ENCODE measurements at places on chromosomes 12 and 14.
A peak's percentile ranks its signal among the peaks of the same experiment; 100 is the strongest.

DNA sequence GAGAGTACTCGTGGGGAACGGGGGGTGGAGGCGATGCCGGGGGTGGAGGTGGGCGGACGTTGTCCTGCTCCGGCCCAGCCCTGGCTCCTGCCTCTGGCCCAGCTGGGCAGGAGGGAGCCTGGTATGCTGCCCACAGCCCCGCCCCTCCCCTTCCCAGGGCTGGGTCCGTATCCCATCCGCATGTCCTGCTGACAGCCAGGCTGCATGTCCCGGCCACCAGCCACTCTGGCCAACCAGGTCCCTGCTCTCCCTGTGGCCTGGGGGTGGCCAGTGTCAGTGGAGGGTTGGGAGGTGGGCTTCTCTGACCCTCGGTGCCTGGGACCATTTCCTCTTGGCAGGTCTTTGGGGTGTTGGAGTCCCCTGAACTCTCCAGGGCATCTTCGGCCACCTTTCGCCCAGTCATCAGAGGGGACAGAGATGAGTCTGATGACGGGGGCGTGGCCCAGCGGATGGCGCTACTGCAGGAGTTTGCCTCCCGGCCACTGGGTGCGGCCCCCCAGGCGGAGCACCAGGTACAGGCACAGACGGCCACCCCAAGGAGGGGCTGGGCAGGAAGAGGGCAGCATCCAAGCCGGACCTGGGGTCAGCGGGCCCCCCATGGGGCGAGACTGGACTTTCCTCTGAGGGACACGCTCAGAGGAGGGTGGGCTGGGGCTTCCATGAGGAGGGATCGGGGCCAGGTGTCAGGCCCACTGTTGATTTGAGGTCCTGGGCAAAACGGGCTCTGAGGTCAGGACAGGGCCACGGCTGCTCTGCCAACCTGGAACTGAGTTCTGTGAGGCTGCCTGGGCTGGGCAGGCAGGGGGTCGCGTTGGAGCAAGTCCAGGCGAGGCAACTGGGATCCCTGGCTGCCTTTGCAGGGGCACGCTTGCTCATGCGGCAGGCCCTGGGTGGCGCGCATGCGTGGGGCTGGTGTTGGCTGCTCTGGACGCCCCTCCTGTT is 20.2 kb downstream of the CEP170B start:
- no peak for DNase-seq

DNA sequence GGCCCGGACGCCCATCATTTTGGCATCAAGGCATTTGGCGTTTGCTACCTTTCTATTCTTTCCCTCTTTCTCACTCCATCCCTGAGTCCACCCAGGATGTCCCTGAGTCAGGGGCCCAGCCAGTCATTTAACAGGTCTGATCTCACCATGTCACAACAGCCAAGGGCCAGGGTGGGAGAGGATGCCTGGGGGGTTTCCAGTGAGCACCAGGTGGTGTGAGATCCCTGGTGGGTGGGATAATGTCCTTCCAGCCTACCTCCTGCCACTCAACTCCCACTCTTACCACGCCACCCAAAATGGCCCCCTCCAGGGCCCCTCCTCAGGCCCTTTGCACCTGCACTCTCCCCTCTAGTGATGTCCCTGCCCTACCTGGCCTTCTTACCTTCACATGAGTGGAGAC is 310.8 kb downstream of the BCL11B start:
- DNase-seq: no peak

- no peak for DNase-seq
These were observed 12.0 kb upstream of the SMIM10L1 start for GRCh38 chr12:11158885-11159444.

GRCh38 chr14:34021096-34021495 is 70.2 kb upstream of the EGLN3 start:
- DNase-seq: no peak

DNA sequence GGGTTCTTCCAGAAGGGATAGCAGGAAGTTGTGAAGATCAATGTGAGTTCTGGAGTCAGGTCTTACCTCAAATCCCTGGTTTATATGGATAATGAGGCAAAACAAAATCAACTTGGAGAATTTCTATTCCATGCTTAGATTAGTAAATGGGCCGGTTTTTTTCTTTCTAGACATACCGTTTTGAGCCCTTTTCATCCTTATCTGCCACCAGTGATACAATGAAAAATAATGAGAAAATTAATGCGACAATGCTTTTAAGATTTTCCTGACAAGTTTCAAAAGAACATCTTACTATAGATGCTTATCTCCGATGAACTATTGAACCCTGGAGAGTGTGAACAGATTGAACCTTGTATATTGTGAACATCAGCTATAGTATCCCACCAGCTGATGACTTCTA is 262.7 kb downstream of the BTG1 start:
- no peak for DNase-seq

DNA sequence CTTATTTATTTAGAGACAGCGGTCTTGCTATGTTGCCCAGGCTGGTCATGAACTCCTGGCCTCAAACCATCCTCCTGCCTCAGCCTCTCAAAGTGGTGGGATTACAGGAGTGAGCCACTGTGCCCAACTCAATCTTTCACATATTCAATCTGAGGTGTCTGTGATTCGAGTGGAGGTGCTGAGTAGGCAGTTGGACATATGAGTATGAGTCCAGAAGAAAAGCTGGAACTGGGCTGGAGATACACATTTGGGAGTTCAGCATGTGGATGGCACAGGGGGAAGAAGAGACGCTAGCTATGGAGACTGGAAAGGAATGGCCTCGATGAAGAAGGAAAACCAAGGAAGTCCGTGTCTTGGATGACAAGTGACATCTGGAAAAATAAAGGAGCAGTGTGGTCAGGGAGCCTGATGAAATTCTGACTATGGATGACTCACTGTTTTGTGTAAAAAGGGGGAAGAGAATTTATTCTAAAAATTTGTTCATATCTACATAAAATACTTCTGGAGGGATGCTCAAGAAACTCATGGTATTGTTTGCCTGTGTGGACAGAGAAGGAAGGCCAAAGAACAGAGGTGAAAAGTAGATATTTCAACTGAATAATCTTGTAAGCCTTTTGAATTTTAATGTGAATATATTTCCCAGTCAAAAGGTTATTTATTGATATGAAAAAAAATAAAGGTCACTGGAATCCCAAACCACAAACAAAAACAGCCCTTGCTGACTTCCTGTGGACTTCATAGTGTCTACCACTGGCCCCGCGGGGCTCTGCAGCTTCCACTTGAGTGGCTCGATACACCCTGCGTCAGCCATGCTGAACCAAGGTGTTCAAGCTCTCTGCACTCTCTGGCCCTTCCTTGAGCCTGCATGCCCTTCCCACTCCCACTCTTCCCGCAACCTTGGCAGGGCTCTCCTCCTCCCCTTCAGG is 8.9 kb upstream of the LTA4H start:
- DNase-seq: peak; percentile 46

DNA sequence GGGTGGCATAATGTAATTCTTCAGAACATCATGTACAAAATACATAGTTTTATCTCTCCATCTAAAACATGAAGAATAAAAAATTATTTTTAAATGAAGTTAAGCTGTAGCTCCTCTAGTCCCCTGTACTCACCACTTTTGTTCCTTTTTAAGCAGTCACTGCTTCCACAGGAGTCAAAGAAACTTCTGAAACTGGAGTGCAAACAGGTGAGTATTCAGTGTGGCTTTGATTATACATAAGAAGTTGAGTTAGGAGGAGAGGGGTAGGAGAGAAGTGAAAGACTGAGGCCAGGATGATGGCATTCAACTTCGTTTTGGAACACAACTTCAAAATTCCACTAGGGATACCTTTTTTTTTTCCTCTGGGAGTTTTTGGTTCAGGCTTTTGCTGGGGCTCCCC is 131.4 kb upstream of the CNTN1 start:
- DNase-seq: no peak
